ENCODE measurements at places on chromosomes 12 and 14.

DNA sequence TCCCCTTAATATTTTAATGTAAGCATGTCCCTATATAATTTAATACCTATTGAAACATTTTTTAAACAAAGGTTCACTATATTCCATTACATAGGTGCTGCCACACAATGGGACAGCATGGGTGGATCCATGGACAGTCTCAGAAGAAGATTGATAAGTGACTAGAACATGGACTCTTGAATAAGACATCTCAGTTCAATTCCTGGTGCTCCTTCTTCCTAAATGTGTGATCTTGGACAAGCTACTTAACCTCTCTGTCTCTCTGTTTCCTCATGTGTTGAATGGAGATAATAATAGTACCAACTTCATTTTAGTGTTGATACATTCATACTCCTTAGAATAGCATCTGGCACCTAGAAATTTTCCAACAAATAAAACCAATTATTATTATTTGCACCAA lies 1.1 kb upstream of the ART4 start:
- DNase-seq = no peak

GRCh38 chr14:35304812-35305462 lies 12.8 kb downstream of the PSMA6 start:
- no peak for DNase-seq

DNA sequence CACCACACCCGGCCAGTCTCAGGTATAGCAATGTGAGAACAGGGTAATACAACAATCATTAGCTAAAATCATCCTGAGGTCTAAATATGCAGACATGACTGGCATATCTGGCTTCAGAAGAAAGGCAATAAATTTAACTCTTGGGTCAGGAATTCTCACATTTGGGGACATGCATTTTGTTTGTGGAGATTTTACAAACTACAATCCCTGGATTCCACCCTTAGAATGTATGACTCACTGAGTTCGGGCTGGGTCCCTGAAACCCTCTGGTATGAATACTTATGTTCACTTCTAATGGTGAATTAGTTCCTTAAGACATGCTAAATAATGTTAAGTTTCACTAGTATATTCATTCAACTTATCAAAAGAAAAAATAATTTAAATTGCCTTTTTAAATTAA lies 98.9 kb upstream of the HMGA2 start:
- no peak for DNase-seq

DNA sequence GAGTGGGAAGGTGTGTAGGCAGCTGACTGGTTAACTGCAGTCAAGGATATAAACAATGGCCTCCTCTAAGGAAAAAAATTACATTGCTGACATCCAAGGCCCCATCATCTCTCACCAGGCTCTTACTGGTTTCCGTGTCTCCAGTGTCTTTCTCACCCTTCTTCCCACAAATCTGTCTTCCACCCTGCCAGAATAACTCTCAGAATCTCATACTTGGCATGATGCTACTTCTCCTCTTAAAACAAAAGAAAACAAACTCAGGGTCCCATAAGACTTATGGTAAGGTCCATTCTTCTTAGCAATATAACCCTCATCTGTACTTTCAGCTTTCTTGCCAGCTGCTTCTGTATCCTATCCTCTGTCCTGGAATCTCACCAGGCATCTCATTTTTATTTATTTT lies 68.9 kb downstream of the SUSD6 start:
- no peak for DNase-seq
